ENCODE measurements at places on chromosomes 1 and 21. TPM values are rescaled to one million over a fixed set of nuclear protein-coding genes. Genes with fewer than 3 reads are reported as not detected.

Gene FNBP1L
- 13.8 TPM for total RNA-seq

Gene OR2G6
- total RNA-seq, result not detected

Gene LRRC8C
- total RNA-seq, result 3.4 TPM

- no peak for DNase-seq
Measured at GRCh38 chr1:165661703-165662102, 30.7 kb downstream of the MGST3 start.

DNA sequence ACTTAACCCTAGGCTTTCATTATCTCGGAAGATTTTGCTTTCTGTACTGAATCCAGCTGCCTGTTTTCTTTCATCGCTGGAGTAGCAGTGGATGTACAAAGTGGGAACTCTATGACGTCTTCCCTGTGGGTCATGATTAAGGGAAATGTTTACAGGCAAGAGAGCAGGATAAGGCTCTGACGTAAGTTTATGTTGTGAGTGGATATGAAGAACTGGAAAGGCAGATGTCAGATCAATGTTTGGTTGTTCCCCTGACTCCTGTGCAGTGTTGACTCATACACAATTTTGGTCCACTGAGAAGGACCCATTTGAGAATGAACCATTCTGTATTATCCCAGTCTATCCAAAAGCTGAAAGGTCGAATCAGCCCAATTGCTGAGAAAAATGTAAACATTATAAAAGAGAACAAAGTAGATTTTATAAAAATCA is 292.4 kb downstream of the GRIK1 start:
- DNase-seq, result no peak

GRCh38 chr1:169601096-169601881 is 15.0 kb upstream of the F5 start:
- DNase-seq, result peak; percentile 6

DNA sequence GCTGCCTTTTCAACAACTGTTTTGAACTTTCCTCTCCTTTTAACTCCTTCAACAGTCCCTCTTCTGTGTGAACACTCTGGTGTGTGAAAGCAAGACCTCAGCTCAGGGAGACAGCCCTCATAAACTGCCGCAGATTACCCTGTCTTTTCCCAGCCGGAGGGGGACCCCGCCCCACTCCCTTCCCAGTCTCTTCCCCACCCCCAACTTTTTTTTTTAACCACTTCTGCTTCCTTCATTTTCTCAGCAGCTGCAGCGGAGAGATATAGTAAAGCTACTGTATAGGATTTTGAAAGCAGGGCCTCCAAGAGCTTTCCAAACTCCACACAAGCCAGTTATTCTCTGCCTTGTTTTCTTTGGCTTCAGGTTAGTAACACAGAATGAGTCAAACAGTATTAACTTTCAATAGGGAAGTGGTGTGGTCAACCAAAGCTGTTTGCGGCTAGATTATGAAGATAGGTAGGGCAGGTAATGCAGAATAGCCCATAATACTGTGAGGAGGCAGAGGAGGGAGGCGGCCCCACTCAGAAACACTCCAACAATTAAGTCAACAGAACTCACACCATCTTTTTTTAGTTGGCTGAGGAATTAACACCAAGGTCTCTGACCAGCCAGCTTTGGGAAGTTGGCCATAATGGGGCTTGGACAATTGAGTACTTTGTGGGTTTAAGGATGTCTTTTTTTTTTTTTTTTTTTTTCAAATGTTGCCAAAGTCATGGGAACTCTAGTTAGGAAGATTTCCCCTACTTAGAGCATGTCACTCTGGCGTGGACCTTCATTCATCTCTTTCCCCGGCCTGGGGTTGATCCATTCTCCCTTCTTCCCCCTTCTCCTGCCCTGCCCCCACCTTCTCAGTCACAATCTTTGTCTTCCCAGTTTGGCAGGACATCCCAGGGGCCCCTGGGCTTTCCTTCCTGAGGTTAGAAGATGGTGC is 177.0 kb downstream of the CLIC6 start:
- DNase-seq, result no peak

All from cardiac muscle cell (in vitro differentiated cells and primary cell).